HS-27A (cell line): ENCODE measurements at places on chromosomes 16 and 17.

DNA sequence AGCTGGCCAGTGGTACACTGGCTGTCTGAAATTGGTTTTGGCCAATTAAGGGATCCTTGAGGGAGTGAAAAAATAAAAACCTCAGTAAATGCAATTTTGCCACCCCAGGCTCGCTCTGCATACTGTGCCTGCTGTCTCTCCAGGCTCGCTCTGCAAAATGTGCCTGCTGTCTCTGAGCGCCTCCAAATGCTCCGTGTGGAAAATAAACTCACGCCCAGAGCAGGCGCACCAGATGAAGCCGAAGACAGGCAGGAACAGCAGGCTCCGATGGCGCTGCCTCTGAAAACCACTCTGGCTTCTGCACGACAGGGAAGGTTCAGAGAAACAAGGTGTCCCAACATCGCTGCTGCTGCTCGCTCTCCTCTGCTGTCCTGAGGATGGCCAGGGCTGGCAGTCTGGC is 29.1 kb downstream of the SNN start:
- no peak for DNase-seq

DNA sequence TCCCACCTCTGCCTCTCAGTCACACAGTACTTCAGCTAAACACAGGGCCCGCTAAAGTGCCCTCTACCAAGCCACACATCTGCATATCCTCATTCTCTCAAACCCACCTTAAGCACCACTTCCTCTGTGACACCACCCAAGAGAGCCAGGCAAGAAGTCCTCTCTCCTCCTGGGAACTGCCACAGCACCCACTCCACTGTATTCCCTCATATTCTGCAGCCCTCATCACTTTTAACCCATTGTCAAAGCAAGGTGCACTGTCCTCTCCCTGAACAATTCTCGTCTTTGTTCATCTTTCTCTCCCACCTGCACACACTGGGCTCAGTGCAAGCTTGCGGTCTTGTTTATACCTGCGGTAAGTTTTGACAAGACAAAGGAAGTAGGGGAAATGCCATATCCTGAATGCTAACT is 13.6 kb downstream of the CHD9 start:
- DNase-seq = no peak

DNA sequence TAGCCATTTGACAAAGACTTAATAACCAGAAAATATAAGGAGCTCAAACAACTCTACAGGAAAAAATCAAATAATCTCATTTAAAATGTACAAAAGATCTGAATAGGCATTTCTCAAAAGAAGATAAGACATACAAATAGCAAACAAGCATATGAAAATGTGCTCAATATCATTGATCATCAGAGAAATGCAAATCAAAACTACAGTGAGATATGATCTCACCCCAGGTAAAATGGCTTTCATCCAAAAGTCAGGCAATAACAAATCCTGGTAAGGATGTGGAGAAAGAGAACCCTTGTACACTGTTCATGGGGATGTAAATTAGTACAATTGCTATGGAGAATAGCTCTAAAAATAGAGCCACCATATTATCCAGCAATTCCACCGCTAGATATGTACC is 43.1 kb downstream of the HSD17B2 start:
- DNase-seq = no peak

GRCh38 chr16:5046914-5047313 is 13.2 kb upstream of the NAGPA start:
- no peak for DNase-seq

- DNase-seq = no peak
Measured at GRCh38 chr16:28082624-28083023, 19.1 kb upstream of the GSG1L start.

- no peak for DNase-seq
Measured at GRCh38 chr17:13704333-13704732, 102.6 kb upstream of the HS3ST3A1 start.

DNA sequence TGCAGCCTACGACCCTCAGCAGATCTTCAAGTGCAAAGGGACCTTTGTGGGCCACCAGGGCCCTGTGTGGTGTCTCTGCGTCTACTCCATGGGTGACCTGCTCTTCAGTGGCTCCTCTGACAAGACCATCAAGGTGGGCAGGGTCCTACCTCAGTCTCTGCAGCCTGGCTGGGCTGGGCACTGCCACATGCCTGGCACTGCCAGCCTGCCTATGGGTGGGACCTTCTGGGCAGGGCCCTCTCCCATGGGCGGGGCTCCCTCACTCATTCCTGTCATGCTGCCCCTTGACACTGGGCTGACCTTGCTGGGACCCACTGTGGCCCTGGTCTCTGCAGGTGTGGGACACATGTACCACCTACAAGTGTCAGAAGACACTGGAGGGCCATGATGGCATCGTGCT is 18.3 kb downstream of the TRAF7 start:
- DNase-seq = no peak

GRCh38 chr16:70512456-70512855 is 10.9 kb downstream of the COG4 start:
- no peak for DNase-seq

DNA sequence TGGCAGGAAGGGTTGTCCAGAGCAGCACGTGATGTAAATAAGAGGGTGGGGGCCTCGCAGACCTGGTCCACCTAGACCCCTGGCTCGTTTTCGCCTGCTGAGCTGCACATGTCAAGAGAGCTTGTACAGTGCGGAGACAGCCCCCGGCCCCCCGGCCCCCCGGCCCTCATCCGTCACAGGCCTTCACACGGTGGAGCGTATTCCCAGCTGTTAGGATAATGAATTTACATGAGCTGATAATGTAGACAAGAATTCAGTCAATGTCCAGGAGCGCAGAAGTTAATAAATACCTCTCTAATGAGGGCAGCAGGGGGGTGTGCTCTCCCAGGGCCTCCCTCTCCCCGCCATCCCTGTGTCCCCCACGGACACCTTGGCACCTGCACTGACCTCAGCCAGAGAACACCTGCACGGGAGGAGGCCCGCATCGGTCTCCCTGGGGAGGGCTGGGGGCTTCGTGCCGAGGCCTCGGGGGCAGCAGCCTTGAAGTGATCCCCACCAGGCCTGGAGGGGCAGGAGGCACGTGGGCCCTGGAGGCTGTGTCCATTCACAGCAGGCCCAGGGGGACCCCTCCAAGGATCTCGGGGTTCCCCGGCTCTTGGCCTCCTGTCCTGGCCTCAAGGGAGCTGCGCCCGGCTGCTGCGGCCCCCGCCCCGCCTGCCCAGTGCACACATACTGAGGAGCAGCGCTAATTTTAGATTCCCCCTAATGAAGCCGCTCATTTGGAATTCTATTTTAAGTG is 14.6 kb downstream of the GSE1 start:
- no peak for DNase-seq

DNA sequence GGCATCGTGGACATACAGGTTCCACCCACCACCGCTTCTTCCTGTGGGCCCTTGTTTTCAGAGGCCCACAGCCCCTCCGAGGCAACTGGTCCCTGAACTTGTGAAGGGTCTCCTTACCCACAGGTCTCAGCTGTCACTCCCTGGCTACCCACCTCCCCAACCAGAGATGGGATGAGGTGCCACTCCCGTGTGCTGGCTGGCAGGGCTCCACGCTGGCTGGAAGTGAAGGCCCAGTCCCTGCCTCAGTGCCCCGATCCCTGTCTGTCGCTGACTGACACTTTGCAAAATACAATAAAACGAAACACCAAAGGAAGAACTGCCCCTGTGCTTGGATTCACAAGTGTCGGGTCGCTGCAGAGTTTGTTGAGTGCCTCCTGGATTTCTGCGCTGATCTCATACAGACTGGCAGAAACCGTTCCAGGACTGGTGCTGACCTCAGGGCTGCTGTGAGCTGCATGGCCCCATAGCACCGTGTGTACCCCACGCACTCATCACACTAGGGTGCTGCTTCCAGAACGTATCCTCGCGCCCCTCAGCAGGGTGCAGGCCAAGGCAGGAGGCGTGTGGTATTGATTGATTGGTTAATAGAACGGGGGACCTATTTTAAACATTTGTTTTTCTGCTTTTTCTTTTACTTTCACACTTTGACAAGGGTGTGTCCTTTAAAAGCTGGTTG is 57.0 kb downstream of the PGS1 start:
- no peak for DNase-seq

DNA sequence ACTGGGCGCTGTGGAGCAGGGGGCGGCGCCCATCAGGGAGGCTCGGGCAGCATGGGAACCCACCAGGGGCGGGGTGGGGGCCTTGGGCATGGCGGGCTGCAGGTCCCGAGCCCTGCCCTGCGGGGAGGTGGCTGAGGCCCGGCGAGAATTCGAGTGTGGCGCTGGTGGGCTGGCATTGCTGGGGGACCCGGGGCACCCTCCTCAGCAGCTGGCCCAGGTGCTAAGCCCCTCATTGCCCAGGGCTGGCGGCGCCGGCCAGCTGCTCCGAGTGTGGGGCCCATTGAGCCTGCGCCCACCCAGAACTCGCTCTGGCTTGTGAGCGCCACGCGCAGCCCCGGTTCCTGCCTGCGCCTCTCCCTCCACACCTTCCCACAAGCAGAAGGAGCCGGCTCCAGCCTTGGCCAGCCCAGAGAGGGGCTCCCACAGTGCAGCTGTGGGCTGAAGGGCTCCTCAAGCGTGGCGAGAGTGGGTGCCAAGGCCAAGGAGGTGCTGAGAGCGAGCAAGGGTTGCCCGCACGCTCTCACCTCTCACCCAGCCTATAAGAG is 5.9 kb downstream of the ALDH3A2 start:
- no peak for DNase-seq

DNA sequence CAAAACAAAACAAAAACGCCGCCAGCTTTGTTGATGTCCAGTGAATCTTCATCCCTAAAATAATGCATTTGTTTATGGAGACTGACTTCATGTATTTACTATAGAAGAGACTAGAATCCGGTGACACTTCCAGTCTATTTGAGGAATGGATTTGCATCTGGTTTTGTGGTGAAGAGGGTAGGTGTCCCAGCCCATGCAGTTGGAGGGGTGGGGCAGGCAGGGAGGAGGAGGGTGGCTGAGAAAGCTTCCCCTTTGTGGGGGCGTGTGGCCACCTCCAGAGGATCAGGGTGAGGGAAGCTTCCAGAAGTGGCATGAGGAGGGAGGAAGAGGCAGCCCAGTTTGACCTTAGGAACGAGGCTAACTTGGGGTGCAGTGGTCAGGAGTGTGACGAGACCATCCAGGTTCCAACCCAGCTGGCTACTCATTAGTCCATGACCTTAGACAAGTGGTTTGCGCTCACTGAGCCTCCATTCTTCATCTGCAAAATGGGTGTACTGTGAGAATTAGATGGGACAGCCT is 69.5 kb downstream of the CMIP start:
- no peak for DNase-seq

- DNase-seq = peak; percentile 4
Measured at GRCh38 chr17:29726715-29727252, 104.1 kb upstream of the CORO6 start.

GRCh38 chr17:32502710-32503109 is 15.9 kb downstream of the CDK5R1 start:
- no peak for DNase-seq

GRCh38 chr16:8740775-8741355 is 56.6 kb downstream of the TMEM186 start:
- no peak for DNase-seq

DNA sequence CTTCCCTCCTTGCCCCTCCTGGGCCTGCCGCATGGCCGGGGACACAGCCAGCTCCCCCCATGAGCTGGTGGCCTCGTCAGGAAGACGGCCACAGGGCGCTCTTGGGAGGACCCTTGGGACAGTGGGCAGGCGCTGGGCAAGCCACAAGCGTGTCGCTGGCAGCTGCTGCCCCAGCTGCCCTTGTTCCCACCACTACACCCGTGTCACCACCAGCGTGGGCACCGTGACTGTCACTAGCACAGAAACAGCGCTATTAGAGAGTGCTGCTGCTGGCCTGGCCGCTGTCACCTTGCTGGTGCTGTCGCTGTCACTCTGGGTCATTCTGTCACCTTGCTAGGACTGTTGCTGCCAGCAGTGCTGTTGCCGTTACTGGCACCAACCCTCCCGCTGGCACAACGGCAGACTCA is 47.2 kb downstream of the ZFPM1 start:
- no peak for DNase-seq

DNA sequence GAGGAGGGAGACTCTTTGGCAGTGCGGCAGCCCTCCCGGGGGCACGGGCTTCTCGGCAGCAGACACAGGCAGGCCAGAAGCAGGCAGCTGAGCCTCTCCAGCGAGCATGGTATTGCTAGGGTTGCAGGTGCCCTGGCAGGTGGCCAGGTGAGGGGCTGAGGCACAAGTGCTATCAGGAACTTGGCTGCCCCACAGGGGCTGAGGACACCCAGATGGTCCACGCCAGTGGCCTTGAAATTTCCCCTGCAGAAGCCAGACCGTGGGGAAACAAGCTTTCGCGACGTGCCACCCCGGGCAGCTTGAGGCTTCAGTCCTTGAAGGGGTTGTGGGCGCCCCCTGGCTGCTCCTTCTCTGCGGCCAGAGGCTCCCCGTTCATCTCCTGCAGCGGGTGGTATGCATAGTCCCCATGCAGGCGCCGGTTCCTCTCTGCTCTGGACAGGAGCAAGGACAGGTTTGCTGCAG is 8.5 kb downstream of the NAGPA start:
- no peak for DNase-seq

DNA sequence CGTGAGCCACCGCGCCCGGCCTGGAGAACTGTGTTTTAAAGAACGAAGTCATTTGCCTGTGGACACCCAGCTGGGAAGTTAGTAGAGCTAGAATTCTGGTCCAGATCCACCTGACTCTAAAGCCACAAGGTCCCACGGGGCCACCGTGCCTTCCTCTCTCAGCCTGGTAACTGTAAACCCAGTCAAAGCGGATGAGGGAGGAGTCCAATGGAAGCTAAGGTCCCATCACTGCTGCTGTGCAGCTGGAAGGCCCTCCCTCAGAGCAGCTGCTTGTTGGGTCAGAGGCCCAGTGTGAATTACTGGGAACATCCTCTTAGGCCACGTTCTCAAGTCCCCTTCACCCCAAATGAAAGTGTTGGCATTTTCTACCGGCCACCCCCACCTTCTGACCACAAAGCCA is 48.8 kb upstream of the CACNG5 start:
- DNase-seq = no peak

GRCh38 chr17:34639706-34640425 is 60.5 kb downstream of the TMEM132E start:
- DNase-seq = no peak

GRCh38 chr17:65099941-65100315 is 37.2 kb upstream of the RGS9 start:
- peak; percentile 45 for DNase-seq

DNA sequence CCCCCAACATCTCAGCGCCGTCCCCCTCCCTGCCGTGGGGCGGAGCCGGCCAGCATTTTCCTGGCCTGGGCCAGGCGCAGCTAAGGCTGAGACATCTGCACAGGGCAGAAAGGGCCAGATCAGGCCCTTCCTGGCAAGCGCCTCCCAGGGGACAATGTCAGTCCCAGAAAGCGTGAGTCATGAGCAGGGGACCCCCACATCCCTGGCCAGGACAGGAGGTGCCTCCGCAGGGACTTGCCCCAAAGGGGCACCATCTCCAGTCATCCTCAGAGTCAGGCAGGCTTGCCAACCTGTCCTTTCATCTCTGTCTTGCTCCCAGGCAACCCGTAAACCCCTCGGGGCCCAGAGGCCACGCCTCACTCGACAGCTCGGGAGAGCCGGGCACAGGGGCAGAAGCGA is 43.2 kb downstream of the SOCS1 start:
- DNase-seq = no peak
